NT2/D1 (cell line): ENCODE measurements at places on chromosomes 12 and 14.

DNA sequence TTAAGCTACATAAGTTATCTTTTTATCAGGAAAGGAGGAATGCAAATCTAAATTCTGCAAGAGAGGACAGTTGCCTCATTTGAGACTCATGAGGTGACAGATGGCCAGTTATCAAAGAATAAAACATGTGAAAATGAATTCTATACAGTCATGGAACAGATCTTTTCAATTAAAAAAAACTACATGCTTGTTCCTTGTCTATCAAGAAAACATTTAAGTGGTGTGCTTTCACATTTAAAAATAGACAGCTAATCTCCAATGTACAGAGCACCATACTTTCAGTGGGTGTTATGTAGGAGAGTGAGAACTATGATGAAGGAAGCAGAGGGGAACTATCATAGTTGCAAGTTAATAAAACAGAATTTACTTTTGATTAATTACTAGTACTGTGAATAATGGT lies 76.7 kb upstream of the TTC7B start:
- DNase-seq = no peak

DNA sequence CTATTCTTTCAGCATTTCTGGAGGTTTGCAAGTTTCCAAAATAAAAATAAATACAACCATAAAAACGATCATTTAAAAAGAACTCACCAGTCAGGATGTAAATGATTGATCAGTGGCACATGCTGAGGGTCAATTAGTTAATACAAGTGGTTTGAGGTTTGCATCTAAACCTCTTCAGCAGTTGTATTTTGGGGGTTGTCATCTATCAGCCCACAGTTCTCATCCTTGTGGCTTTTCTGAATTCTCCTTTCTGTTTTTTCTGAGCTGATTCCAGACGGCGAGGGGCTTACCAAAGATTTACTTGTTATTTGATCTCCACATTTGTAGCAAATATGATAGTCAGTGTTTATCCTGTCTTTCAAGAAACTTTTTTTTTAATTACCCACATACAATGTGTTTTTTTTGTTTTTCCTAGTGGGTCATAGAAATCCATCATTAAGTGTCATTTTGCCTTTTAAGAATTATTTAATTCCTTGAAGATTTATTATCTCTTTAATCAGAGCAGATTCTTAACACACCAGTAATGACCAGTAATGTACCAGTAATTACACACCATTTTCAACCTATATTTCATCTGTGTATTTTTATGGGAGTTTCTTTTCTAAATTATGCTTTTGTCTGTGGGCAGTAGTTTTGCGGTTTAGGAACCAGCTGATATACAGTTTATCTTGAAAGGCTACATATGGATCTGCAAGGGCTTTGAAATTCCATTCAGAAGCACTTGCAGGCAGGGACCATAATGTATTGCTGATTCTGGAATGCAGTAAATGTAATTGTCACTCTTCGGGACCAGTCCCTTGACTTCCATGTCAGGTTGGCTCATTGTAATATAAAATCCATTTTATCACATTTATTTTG lies 56.3 kb upstream of the DAAM1 start:
- DNase-seq = no peak

DNA sequence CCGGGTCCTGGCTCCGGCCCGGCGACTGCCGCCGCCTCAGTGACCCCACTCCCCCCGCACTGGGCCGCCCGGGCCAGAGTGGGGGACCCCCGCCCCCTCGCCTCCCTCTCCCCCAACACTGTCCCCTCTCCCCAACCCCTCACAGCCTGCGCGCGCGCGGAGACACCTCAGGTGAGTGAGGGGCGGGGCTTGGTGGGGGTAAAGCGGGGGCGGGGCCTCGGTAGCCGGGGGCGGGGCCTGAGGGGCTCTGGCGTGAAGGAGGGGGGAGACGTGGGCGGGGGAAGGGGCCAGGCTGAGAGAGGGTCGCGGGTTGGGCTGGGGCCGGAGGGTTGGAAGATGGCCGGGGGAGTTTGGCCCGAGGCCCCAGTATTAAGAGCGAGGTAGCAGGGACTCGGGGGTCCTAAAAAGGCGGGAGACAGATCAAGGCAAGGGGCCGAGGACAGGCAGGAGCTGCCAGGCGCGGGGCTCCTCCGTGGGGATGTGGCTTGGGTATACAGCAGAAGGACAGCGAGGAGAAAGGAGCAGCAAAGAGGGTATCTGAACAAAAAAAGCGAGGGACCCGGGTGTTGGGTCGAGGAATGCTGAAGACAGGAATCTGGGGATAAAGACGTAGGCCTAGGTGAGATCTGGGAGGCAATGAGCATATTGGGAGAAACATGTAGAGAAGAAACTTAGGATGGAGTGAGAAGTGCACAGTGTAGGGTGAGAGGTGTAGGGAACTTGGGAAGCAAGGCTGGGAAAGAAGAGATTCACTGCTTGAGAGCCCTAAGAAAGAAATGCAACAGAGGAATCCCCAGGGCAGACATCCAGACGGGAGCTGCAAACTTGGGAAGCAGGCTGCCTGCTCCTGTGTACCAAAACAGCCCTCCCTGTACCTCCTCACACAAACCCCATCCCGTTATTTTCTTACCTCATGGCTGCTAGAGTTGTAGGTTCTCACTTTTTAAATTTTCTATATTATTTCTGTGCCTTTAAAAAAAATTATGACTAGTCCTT lies 10.8 kb downstream of the SUOX start:
- DNase-seq = no peak

- DNase-seq = no peak
These were observed 846 bp downstream of the SLIRP start for GRCh38 chr14:77708749-77709148.

DNA sequence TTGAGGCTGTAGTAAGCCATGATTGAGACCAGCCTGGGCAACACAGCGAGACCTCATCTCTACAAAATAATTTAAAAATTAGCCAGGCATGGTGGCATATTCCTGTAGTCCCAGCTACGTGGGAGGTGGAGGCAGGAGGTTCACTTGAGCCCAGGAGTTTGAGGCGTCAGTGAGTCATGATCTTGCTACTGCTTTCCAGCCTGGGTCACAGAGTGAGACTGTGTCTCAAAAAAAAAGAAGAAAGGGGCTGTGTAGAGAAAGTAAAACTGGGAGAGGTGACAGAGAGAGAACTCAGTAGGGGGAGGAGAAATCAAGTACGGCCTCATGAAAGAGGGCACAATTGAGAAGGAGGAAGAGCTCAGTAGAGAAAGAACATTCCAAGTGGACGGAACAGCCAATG lies 12.4 kb downstream of the TECPR2 start:
- DNase-seq = no peak

- no peak for DNase-seq
These were observed 11.1 kb upstream of the NEMF start for GRCh38 chr14:49863487-49864281.

DNA sequence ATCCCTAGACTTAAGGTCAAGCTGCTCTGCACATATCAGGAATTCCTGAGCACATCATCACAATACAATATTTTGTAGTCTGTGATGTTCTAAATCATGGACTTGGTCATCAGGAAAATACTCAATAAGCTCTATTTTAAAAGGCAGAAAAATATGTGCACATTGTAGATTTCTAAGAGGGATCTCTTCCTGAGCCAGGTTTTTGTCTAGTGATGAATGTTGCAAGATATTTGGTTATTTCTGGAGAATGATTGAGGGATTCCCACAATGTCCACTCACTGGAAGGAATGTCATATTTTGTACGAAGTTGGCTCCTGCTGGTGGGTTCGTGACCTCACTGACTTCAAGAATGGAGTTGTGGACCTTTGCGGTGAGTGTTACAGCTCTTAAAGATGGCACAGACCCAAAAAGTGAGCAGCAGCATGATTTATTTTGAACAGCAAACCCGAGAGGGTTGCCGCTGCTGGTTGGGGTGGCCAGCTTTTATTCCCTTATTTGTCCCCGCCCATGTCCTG lies 300.9 kb upstream of the DCN start:
- DNase-seq = no peak

GRCh38 chr12:5733136-5733755 lies 211.8 kb downstream of the ANO2 start:
- DNase-seq = no peak

DNA sequence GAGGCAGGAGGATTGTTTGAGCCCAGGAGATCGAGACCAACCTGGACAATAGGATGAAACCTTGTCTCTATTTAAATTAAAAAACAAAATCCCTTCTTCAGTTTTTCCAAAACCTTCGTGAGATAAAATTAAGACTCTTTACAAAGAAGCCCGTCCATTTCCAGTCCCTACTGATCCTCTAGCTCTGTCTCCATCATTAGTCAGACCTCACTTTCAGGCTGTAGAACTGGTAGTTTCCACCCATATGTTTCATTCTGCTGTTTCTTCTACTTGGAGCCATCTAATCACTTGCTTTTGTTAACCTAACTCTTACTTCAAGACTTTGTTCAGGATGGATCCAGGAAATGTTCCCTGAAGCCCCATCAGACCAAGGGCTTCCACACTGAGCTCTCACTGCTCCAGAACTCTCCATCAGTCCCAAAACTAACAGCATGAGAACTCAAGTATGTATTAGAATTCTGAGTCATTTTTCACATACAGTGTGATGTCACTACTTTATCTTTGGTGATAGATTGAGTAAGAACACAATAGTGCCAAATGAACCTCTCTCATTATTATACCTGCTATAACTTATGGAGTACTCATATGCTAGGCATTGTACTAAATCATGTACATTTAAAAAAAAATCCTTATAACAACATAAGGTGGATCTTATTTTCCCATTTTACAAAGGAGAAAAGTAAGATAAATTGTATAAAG lies 90.8 kb downstream of the PRICKLE1 start:
- DNase-seq = no peak

DNA sequence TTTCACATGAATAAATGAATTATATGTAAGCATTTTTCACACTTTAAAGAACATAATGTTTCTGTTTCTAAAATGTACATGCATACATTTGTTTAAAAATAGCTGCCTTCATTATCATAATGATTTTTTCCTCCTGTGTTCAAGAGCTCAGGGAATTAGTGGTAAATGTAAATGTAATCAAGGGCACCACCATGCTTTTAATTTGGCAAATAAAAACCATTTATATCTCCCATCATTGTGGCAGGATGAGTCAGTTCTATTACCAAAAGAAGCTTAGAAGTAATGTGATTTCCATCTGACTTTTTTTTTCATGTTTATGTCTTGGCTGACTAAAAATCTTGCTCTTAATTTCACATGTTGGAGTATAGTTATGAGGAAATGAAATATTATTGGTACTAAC lies 176.1 kb downstream of the GXYLT1 start:
- DNase-seq = no peak

DNA sequence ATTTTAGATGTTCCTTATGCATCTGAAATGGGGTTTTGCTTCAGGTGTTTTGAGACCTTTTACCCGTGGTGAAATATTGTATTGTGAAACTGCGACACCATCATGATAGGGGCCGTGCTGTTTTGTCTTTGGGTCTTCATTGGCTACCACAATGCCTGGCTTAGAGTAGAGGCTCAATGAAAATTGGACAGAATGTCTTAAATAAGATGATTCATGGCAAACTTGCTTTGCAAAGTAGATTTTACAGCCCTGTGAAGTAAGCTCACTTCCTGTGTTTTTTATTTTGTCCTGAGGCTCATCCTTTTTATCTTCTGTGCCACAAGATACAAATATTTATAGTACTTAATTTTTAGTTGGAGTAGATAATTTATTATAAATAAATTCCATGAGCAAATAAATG lies 111.3 kb upstream of the FRMD6 start:
- DNase-seq = no peak

DNA sequence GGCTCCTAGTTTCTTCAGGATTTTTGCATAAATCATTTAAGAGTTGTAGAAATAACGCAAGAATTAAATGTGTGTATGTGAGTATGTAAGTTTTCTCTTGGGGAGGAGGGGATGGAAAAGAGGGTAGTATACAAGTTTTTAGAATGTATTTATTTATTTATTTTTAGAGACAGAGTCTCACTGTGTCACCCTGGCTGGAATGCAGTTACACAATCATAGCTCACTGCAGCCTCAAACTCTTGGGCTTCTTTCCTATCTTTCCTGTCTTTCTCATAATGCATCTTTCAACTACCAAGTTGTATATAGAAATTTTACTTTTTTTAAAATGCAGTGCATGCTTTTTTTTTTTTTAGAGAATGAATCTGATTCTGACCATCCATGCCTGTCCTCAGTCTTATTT lies 269.0 kb upstream of the GARIN2 start:
- no peak for DNase-seq
